SW480 (cell line): ENCODE measurements at places on chromosomes 2 and 18.
A peak's percentile ranks its signal among the peaks of the same experiment; 100 is the strongest.

GRCh38 chr2:10217489-10218435, 84.9 kb upstream of the HPCAL1 start:
- DNase-seq, result no peak

DNA sequence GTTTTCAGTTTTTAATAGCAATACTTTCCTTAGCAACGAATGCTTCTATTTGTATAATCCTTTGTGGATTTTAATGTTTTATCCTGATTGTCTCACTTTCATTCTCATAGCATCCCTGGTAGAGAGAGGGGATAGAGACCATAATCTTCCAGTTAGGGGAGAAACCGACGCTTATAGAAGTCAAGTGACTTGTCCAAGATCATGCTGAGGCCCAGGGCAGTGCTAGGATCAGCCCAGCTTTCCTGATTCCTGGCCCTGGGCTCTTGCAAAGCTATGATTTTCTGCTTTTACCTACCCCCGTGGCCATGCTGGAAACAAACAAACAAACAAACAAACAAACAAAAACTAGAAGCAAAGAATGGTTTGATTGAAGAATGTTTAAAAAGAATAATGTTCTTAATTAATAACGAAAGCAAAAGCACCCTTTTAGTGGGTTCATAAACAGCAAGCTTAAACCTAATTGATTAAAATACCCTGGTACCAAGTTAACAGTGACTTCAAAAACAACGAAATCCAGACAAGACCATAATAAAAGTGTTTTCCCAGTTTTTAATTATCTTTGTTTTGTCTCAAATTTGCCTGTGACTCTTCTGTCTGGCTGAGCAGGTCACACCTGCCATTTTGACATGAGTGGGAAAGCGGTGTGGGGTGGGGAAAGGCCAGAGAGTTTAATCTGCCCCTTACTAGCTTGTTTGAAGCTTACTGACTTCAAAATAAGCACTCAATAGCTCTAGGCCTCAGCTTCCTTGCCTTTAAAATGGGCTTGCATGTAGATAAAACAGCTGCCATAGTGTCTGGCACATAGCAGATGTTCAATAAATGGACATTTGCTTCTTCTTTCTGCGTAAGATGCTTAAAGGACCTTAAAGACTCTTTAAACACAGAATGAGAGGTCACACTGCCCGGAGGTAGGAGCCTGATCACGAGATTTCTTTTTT, 116.6 kb upstream of the MYCN start:
- DNase-seq, result no peak

GRCh38 chr2:100038011-100038410, 104.4 kb downstream of the AFF3 start:
- no peak for DNase-seq

DNA sequence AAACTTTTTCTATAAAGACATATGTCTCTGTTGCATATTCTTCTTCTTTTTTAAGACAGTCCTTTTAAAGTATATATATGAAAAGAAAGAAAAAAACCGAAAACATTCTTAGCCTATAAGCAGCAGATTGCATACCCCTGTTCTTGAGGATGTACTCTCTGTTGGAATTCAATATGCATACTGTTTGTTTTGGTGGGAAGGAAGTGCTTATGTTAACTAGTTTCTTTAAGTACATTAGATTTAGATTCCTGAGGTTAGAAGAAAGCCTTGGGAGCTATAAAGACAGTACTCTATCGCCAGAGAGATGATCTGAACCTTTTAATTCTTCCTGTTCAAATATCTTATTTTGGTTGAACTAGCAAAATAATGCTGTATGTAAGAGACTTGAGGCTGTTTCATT, 46.8 kb upstream of the TBR1 start:
- no peak for DNase-seq

DNA sequence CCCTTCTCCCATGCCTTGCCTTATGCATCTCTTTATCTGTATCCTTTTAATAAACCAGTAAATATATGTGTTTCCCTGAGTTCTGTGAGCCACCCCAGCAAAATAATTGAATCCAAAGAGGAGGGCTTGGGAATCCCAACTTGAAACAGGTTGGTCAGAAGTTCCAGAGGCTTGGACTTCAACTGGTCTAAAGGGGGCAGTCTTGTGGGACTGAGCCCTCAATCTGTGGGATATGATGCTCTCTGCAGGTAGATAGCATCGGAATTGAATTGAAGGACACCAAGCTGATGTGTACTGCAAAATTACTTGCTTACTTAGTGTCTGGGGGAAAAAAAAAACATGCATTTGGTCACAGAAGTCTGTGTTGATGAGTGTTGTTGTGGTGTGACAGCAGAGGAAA, 1033.5 kb upstream of the TMEFF2 start:
- no peak for DNase-seq

DNA sequence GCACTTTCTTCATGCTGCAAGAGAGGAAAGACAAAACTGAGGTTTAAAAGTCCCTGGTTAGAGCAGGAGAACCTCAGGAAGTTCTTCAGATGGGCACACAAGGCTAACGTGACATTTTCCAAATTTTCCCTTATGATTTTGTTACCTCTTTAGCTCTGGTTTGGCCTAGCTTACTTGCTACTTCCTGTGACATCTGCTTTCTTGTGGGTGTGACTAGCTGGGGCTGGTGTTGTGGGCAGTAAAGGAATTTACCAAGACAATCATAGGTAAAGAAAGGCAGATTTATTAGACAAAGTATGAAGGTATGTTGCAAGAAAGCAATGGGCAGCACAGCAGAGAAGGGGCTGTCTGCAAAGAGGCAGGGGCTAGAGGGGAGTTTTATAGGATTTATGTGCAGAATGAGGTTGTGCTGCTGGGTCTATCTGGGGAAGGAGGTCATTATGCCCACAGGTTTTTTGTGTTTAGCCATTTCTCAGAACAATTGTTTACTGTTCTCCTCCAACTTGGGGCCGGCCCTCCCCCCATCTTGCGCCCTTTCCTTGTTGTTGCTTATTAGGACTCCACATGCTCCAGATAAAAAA, 6.7 kb upstream of the TNP1 start:
- DNase-seq, result no peak

DNA sequence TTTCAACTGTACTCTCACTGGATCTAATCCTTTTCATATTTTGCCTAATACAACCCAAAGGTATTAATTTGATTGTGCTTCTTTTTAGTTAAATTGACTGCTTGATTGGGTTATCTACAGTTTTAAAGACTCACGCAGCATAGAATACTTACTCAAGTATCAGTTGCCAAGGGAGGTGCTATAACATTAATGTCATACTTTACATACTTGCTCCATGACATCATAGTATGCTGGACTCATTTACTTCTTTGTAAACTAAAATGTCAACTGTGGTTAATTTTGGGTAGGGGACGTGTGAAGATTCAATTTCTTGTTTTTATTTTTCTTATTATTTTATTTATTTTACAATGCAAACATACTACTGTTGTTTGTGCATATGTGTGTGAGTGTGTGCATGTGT, 716.2 kb upstream of the VRK2 start:
- no peak for DNase-seq

DNA sequence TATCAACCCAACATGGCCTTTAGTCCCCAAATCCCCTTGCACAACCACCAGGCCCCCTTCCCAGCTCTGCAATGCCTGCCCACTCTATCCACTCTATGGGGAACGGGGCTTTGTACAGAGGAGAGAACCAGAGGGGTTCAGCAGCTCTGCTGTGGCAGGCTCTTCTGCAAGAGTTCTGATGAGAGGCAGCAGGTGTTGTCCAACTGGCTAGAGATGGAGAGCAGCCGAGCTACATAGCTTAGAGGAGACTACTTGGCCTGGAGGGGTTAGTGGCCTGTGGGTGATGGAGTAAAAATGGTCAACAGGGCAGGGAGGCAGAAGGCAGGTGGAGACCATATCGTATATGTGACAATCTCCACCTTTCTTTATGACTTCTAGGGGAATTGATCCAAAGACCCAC, 103.0 kb downstream of the QPCT start:
- no peak for DNase-seq

DNA sequence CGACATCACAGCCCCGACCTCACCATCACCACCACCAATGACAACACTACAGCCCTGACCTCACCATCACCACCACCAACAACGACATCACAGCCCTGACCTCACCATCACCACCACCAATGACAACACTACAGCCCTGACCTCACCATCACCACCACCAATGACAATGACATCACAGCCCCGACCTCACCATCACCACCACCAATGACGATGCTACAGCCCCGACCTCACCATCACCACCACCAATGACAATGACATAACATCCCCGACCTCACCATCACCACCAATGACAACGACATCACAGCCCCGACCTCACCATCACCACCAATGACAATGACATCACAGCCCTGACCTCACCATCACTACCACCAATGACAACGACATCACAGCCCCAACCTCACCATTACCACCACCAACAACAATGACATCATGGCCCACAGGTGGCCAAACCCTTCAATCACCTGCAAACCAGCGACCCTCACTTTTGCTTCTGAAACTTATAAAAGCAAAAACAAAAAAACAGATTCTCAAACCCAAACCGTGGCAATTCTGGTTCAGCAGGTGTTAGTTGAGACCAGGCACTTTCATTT, 70.7 kb upstream of the TMEM18 start:
- no peak for DNase-seq

DNA sequence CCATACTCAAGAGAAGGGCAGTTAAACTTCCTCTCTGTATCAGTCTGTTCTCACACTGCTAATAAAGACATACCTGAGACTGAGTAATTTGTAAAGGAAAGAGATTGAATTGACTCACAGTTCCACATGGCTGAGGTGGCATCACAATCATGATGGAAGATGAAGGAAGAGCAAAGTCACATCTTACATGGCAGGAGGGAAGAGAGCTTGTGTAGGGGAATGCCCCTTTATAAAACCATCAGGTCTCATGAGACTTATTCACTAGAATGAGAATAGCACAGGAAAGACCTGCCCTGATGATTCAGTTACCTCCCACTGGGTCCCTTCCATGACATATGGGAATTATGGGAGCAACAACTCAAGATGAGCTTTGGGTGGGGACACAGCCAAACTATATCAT, 1.4 kb upstream of the IL36B start:
- DNase-seq, result no peak

DNA sequence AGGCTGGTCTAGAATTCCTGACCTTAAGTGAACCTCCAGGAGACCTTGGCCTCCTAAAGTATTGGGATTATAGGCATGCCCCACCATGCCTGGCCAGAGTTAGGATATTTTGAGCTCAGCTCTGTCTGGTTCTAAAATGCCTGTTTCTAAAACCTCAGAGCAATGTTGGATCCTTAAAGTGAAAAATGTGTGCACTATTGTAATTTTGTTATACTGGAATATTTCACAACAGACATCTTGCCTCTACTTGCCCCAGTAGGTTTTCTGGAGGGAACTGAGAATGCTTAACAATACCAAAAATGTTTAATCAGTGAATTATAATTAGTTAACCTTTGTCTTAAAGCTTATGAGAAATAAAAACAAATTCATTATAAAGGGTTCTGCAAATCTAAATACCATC, 144.6 kb upstream of the CCDC195 start:
- no peak for DNase-seq

DNA sequence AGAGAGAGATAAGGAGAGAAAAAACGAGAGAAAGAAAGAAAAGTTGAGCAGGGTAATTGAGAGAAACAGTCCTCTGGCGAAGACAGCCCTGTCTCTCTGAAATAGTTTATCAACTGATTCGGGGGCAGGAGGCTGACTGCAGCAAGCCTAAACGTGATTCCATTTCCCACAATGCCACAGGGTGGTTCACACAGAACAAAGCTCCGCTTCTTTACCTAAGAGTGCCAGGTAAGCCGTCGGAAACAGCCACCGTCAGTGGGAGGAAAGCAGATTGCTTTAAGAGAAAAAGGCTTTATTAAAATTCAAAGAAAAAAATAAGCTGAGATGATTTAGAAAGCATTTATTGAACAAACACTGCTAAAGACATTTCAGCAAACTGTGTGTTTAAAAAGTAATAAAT, 271.4 kb upstream of the POU3F3 start:
- no peak for DNase-seq

DNA sequence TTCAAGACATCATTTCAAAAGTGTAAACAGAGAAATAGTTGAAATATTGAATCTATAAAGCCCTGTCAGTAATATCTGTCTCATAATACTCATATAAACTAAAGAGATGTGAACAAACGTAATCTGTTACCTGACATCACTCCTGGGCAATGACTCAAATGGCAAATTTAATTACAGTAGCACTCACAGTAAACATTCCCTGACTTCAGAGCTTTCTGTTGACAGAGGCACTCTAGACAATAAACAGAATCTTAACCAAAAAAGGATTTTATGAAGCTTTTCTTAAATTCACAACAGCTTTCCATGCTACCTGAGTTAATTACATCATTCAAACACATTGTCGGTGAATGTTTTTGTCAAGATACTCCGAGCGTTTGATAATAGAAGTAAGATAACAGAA, 128.1 kb upstream of the PDE1A start:
- no peak for DNase-seq

DNA sequence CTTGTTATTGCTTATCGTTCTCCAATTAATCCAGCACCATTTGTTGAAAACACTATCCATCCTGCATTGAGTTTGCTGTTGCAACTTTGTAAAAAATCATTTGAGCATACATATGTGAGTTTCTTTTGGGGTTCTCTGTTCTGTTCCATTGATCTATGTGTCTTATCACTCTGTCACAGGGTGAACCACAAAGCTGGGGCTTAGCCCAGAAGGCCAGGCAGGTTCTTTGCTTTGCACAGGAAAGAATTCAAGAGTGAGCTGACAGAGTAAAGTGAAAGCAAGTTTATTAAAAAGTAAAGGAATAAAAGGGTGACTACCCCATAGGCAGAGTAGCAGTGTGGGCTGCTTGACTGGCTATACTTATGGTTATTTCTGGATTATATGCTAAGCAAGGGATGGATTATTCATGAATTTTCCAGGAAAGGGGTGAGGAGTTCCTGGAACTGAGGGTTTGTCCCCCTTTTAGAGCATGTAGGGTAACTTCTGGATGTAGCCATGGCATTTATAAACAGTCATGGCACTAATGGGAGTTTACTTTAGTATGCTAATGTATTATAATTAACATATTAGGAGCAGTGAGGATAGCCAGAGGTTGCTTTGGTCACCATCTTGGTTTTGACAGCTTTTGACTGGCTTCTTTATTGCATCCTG, 46.8 kb downstream of the RNF138 start:
- no peak for DNase-seq

DNA sequence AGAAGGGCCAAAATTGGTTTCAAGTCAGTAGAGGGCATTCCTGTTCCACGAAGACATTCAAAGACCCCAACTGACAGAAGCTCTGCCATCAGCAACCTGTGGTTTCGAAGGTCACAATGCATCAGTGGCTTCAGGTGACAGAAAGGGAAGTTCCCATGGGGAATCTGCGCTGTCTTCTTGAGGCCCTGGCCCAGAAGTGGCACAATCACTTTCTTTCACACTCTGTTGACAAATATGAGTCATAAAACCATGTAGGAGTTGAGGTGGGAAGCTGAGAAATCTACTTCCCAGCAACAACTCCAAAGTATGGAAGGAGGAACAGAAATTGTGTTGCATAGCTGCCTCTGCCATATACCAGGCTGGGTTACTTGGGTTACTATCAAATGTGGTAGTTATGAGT, 621.1 kb upstream of the FANCL start:
- DNase-seq, result no peak

- peak; percentile 81 for DNase-seq
These were observed 36.5 kb downstream of the HS1BP3 start for GRCh38 chr2:20614201-20615067.
